ENCODE measurements at places on chromosomes 1 and 21. TPM values are rescaled to one million over a fixed set of nuclear protein-coding genes. Genes with fewer than 3 reads are reported as not detected.
A peak's percentile ranks its signal among the peaks of the same experiment; 100 is the strongest.

HSPG2 gene
- total RNA-seq = 1,997 TPM

DNA sequence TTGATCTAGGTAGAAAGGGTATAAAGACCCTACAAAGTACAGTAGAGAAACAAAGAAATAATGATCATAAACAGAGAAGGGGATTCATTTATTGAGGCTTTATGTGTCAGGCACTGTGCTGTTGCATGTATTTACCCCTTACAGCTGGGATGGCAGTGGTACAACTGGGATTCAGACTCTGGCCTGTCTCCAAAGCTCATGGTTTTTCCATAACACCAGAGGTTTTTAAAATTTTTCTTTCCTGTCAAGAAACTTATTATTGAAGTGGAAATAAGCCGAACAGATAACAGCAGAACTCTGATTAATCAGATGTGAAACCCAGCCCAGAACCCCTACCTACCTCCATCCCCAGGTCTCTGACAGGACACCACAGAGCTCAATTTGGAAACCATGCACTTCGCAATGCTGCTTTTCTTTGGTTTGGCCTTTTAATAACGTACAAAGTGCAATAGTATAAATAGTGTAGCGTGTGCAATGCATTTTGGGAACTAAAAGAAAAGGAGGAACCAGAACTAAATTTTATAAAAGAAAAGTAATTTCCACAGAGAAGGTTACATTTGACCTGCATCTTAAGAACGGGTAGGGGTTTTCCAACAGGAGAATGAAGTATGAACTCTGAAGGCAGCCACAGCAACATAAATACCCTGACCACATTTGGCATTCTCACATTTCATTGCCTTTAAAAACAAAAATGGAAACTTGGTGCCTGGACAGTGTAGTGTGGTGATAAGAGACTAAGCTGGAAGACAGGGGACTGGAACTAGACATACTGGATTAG, 92.0 kb upstream of the S1PR1 start:
- no peak for DNase-seq

REN gene
- total RNA-seq = not detected

- no peak for DNase-seq
These were observed 36.1 kb upstream of the RUNX3 start for GRCh38 chr1:24966121-24966723.

ARMH1 gene
- not detected for total RNA-seq

DNA sequence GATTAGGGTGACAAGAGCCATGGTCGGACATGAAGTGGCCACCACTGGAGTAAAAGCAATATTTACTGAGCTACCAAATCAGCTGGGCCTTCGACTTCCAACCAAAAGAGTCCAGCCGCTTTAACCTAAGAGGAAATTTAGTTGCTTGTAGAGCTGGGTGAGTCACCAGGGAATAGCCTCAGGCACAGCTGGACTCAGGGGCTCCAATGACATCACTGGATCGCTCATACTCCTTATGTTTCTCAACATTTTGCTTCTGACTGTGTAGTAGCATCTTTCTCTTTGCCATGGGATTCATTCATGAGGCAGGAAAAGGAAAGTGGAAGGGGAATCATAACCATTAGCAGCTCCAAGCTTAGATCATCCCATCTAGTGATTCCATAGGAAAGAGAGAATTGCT, 664.4 kb downstream of the MATN1 start:
- peak; percentile 22 for DNase-seq

DNA sequence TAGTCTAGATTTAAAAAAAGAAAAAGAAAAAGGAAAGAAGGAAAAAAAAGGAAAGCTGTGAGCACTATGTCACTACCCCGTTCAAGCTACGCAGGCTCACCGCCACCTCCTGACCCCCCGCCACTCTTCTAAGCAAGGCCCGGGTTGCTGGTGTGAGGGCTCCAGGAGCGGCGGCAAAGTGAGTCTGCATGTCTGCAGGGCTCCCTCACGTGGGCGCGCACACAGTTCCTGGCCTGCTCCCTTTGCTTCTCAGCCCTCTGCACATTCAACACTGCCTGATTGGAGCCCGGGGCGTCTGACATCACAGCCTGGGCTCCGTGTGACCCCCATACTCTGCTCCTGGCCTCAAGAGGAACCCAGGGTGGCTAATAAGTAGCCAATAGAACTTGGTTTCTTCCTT, 81.4 kb upstream of the TLR5 start:
- no peak for DNase-seq

C1orf116 gene
- total RNA-seq = 0.17 TPM

DNA sequence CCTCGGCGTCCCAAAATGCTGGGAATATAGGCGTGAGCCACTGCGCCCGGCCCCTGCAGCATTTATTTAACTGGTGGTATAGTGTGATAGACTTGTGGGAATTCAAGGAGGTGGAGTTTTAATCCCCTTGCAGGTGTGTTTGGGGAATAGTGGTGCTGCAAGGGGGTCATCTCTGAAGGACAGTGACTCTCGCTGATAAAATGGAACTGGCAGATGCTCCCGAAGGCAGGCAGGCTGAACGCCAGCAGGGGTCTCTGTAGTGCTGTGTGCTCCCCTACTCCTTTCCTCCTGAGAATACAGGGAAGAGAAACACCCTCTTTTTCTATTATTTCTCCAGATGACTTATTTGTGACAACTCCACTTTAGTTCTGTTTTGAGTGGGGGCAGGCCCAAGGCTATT, 4.0 kb downstream of the OSCP1 start:
- DNase-seq = peak; percentile 18

DNA sequence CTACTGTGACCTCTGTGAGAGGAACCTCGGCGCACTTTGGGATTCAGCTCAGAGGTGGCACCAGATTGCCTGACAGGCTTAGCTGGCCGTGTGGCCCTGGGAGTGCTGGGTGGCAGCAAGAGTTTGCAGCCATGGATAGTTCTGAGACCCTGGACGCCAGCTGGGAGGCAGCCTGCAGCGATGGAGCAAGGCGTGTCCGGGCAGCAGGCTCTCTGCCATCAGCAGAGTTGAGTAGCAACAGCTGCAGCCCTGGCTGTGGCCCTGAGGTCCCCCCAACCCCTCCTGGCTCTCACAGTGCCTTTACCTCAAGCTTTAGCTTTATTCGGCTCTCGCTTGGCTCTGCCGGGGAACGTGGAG, 67.5 kb downstream of the DISC1 start:
- DNase-seq = no peak

All from dermis blood vessel endothelial cell (primary cell).